ENCODE measurements at places on chromosomes 1 and 21.

DNA sequence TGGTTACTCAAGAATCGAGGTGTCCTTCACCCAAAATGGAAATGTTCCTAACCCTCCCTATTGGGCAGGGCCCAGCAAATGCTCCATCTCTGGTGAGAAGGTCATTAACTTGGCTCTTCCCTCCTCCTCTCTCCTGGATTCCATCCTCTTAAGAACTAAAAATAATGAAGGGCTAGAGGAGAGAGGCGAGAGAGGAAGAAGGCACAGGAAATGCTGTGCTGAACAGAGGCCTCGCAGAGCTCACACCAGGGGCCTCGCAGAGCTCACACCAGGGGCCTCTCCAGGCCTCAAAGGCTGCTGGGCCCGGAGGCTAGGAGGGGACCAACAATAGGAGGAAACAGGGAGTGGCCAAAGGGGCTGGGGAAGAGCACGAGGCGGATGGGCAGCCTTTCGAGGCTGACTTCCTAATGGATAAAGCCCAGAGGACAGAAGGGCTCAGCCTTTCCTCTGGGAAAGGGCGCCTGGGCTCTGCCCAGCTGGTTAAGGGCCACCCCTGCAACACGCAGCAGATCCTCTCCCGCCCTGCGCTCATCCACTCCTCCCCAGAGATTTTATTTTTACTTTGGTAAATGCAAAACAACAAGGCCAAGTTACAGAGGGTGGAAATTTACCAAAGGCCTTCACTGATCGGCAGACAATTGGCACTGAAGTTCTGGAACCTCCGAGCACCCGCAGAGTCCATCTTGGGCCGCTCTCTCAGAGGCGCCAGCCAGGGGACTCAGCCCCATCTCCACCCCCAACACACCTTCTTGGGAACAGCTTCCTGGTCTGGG lies 78.5 kb downstream of the ITPKB start:
- no peak for DNase-seq

- no peak for DNase-seq
These were observed 9.3 kb upstream of the S100A10 start for GRCh38 chr1:152002960-152003359.

GRCh38 chr21:44304877-44305293 lies 5.0 kb downstream of the PFKL start:
- DNase-seq: peak; percentile 27

- no peak for DNase-seq
These were observed 82.7 kb upstream of the KCTD3 start for GRCh38 chr1:215484171-215484939.

DNA sequence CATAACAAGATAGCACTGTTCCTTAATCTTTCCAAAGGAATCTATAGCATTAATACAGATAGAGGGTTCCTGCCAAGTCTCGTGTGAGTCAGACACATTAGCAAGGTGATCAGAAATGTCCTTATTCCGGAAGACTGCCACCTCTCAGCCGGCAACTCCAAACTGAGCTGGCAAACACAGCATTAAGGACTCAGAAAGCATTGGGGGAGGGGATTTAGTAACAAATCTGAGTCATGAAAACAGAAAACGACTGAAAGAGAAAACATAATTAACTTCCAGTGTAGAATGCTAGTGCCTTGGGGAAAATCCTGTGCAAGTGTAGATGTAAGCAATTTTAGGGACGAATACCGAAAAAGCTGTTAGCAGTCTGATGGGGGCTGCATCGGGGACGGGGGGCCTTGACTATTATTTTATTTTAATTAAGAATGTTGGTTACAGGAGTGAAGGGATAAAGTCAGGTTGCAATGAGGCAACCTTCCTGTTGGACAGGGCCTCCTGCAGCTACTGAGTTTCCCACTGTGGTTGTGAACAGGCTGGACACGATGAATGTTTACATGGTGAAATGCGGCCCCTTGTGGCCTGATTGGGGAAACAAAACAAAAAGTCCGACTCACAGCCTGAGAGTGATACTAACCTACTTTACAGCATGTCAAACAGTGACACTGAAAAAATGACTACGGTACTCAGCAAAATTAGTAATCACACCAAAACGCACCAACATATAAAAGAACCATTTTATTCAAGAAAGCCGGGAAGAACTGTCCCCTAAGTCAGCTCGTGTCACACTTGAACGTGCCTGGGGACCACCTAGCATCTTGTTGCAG lies 20.7 kb downstream of the MIS18A start:
- no peak for DNase-seq

DNA sequence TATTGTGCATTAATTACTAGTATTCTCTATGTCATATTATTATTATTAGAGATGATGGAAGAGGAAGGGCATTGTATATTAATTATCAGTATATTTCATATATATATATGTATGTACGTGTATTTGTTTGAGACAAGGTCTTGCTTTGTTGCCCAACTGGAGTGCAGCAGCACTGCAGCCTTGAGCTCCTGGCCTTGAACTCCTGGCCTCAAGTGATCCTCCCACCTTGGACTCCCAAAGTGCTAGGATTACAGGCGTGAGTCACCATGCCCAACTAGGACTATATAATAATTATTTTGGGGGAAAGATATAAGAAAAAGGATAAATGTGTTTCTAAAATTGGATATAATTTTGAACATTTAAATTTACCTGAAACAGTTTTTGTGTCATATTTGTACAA lies 63.2 kb upstream of the USP24 start:
- DNase-seq: no peak

DNA sequence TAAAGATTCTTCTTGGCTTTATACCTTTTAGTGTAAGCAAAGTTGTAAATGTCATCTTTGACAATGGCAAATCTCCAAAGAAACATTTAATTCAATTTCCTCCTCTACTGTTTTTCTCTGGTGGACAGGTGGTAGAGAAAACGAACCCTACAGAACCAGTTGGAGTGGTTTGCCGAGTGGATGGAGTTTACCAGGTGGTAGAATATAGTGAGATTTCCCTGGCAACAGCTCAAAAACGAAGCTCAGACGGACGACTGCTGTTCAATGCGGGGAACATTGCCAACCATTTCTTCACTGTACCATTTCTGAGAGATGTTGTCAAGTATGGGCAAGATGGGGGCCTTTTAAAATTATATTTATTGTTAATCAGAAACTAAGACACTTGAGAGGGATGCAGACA lies 25.8 kb downstream of the UAP1 start:
- DNase-seq: no peak

DNA sequence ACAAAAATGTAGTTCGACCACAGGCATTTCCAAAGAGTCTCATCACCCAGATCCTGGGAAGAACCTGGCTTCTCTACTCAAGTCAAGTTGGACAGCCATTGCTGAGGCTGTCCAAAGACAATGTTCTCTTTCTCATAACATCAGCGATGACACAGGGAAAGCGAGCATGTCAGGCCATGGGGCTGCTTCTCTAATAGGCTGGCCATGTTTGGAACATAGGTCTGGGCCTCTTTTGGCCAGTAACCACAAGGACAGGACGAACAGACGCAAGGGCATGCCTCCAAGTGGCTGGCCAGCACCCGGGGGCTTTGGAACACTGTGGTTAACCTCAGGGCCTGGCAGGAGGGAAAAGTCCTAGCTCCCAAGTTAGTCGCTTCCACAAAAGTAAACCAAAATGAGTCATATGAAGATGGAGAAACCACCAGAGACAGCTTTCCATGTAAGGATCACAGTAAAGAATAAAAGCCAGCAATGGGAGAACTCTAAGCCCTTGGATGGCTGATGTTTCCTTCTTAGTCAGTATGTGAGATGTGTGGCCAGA lies 80.6 kb upstream of the SLC44A3 start:
- no peak for DNase-seq

GRCh38 chr1:43858324-43858723 lies 75.3 kb upstream of the ARTN start:
- DNase-seq: no peak

Data from activated CD4-positive, CD25-positive, alpha-beta regulatory T cell (primary cell).